ENCODE measurements at places on chromosomes 1 and 21. TPM values are rescaled to one million over a fixed set of nuclear protein-coding genes. Genes with fewer than 3 reads are reported as not detected.

Gene KLF17
- not detected for total RNA-seq

Gene TFF3
- not detected for total RNA-seq

Gene SLX9
- total RNA-seq, result 84.7 TPM

Gene ANKRD35
- total RNA-seq, result 0.52 TPM

GRCh38 chr21:28687586-28687985, 305.1 kb downstream of the LTN1 start:
- DNase-seq, result no peak
- H3K4me1 ChIP-seq, result no peaks in the 10 kb centered on the region
- H3K27ac ChIP-seq, result no peak overlapping the region

GRCh38 chr1:177429234-177429633, 258.5 kb downstream of the BRINP2 start:
- H3K4me3 ChIP-seq, result no peak overlapping the region
- H3K4me1 ChIP-seq, result no peaks in the 10 kb centered on the region
- H3K36me3 ChIP-seq, result no peaks in the 10 kb centered on the region
- H3K27me3 ChIP-seq, result peaks cover 2% of the 10 kb centered on the region

DNA sequence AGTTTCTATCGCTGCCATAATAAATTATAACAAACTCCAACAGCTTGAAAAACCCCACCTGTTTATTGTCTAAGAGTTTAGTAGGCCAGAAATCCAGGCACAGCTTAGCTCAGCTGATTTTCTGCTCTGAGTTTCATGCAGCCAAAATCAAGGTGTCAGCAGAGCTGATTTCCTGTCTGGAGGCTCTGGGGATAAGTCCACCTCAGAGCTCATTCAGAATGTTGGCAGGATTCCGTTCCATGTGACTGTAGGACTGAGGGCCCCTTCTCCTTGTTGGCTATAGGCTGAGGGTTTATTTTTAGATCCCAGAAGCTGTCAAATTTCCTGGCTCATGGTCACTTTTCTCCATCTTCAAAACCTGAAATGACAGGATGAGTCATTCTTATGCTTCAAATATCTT, 91.6 kb upstream of the CHODL start:
- no peaks in the 10 kb centered on the region for H3K36me3 ChIP-seq
- H3K4me1 ChIP-seq, result no peaks in the 10 kb centered on the region
- no peaks in the 10 kb centered on the region for H3K27me3 ChIP-seq

GRCh38 chr21:42739061-42739931, 85.9 kb downstream of the PDE9A start:
- H3K36me3 ChIP-seq, result peaks cover 4% of the 10 kb centered on the region
- peak overlapping the region; percentile 4 for H3K27ac ChIP-seq
- DNase-seq, result no peak
- no peak overlapping the region for H3K4me3 ChIP-seq
- H3K27me3 ChIP-seq, result peaks cover 2% of the 10 kb centered on the region
- peaks cover 45% of the 10 kb centered on the region for H3K4me1 ChIP-seq

- peak overlapping the region; percentile 89 for H3K27ac ChIP-seq
- H3K4me3 ChIP-seq, result peak overlapping the region; percentile 98
- H3K36me3 ChIP-seq, result peaks cover 13% of the 10 kb centered on the region
- H3K27me3 ChIP-seq, result no peaks in the 10 kb centered on the region
- H3K4me1 ChIP-seq, result peaks cover 49% of the 10 kb centered on the region
Measured at GRCh38 chr1:185155600-185156287, 1.0 kb downstream of the TRMT1L start.

DNA sequence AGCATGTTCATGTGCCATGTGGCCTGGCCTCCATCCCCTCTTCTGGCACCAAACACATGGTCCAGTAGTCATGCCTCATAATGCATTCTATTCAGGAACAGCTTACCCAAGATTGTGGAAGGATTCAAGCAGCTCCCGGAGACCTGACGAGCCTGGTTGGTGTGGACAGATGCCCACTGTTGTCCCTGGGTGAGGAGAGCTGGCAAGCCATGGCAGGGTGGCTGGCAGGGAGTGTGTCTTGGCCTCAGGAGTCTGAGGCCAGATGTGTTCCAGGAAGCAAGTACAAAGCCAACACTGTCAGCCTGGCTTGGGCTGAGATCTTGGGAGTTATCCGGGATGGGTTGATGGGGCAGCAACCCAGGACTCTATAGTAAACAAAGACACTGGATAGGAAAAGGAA, 7.3 kb upstream of the FABP3 start:
- H3K36me3 ChIP-seq, result no peaks in the 10 kb centered on the region
- no peak overlapping the region for H3K27ac ChIP-seq
- H3K4me3 ChIP-seq, result no peak overlapping the region
- no peak for DNase-seq

DNA sequence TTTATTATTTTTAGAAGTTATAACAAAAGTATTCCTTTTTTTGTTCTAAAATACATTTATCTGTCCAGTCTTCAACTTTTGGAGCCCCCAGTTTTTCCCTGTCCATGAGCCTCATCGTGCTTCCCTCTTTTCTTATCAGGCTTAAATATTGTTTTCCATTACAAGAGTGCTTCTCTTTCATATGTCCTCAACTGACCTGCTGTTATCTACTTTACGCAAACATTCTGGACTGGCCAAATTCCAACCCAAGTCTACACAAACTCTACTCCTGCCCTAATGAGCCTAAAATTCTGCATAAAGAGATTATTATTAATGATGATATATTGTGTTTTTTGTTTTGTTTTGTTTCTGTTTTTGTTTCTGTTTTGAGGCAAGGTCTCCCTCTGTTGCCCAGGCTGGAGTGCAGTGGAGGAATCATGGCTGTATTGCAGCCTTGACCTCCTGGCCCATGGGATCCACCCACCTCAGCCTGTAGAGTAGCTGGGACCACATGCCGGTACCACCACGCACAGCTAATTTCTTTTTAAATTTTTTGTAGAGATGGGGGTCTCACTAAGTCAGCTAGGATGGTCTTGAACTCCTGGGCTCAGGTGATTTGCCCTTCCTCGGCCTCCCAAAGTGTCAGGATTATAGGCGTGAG, 318.8 kb upstream of the NEGR1 start:
- no peak overlapping the region for H3K27ac ChIP-seq
- H3K36me3 ChIP-seq, result no peaks in the 10 kb centered on the region
- H3K4me3 ChIP-seq, result no peak overlapping the region
- no peaks in the 10 kb centered on the region for H3K27me3 ChIP-seq
- H3K4me1 ChIP-seq, result no peaks in the 10 kb centered on the region
